ENCODE measurements at places on chromosomes 16 and 17. TPM values are rescaled to one million over a fixed set of nuclear protein-coding genes. Genes with fewer than 3 reads are reported as not detected.

GP1BA gene
- total RNA-seq = 0.55 TPM

NUBP1 gene
- 33.7 TPM for total RNA-seq

SMTNL2 gene
- 2.7 TPM for total RNA-seq

NPIPB13 gene
- 19.9 TPM for total RNA-seq

MILR1 gene
- total RNA-seq = 17.9 TPM

- H3K27me3 ChIP-seq = no peaks in the 10 kb centered on the region
- no peak for DNase-seq
- H3K36me3 ChIP-seq = no peaks in the 10 kb centered on the region
- no peak overlapping the region for H3K4me3 ChIP-seq
- no peak overlapping the region for H3K27ac ChIP-seq
- no peaks in the 10 kb centered on the region for H3K4me1 ChIP-seq
Measured at GRCh38 chr17:44581868-44582267, 24.6 kb downstream of the FZD2 start.

DNA sequence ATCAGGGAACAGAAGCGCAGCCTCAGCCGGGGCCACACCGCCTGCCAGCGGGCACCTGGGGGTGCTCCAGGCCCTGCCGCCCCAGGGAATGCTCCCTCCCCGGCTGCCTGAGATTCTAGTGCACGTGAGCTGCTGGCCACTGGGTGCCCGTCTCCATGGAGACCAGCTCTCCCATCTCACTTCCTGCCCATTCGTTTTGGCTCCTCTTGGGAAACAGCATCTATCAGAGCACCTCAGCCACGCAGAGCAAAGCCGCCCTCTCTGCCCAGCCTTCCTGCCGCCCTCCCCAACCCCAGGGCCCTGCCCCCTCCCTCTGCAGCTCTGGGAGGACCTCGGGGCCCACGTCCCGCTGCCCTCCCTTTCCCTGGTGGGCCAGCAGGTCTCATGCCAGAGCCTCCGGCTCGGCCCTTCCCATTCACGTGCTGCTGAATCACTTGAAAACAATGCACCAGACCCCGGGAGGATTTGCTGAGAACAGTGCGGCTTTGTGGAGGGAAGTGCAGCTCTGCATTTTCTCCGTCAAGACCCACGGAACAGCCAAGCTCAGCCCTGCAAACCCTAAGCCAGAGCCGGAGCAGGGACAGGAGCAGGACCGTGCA lies 19.4 kb downstream of the CEP295NL start:
- DNase-seq = peak; percentile 80
- H3K4me3 ChIP-seq = peak overlapping the region; percentile 19
- H3K36me3 ChIP-seq = no peaks in the 10 kb centered on the region
- H3K27me3 ChIP-seq = no peaks in the 10 kb centered on the region
- peaks cover 44% of the 10 kb centered on the region for H3K4me1 ChIP-seq
- H3K27ac ChIP-seq = peak overlapping the region; percentile 83

DNA sequence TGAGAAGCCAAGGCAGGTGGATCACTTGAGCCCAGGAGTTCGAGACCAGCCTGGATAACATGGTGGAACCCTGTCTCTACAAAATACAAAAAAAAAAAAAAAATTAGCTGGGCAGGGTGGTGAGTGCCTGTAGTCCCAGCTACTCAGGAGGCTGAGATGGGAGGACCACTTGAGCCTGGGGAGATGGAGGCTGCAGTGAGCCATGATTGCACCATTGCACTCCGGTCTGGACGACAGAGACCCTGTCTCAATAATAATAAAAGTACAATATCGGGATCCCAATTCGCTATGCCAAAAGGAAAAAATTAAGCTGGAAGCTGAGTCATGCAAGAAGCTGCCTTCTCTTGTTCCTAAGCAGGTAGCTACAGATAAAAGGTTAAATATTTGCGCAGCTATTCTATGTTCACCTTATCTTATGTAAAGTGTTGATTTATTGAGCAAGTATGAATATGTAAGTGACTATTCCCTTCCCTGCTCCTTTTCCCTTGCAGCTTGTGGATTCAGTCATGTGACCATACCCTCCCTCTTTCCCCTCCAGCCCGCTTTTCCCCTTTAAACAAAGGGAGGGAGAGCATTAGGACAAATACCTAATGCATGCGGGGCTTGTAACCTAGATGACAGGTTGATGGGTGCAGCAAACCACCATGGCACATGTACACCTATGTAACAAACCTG lies 112.0 kb downstream of the LITAF start:
- no peaks in the 10 kb centered on the region for H3K4me1 ChIP-seq
- H3K36me3 ChIP-seq = no peaks in the 10 kb centered on the region
- H3K27ac ChIP-seq = no peak overlapping the region
- no peak overlapping the region for H3K4me3 ChIP-seq

- no peak overlapping the region for H3K4me3 ChIP-seq
- peak; percentile 73 for DNase-seq
- no peaks in the 10 kb centered on the region for H3K27me3 ChIP-seq
- H3K4me1 ChIP-seq = peaks cover 8% of the 10 kb centered on the region
- H3K27ac ChIP-seq = no peak overlapping the region
Measured at GRCh38 chr17:74715144-74715543, 2.4 kb upstream of the CD300LF start.

DNA sequence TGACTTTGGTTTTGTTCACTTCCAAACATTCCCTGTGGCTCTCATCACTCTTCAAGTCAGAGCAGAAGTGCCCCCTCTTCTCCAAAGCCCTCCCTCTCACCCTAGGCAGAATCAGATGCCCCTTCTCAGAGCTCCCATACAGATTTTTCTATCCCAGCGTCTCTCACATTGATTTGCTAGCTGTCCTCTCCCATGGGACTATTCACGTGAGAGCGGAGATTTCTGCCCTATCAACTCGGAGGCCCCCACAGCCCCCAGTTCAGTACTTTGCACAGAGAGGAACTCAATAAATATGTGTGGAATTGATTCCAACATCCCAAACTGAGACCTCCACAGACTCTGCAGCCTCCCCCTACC lies 182.6 kb downstream of the C16orf78 start:
- no peak overlapping the region for H3K27ac ChIP-seq
- no peaks in the 10 kb centered on the region for H3K27me3 ChIP-seq
- H3K4me3 ChIP-seq = no peak overlapping the region
- no peak for DNase-seq
- no peaks in the 10 kb centered on the region for H3K36me3 ChIP-seq

GRCh38 chr16:72159801-72160200 lies 12.2 kb downstream of the PMFBP1 start:
- no peak overlapping the region for H3K27ac ChIP-seq
- no peaks in the 10 kb centered on the region for H3K27me3 ChIP-seq
- no peak overlapping the region for H3K4me3 ChIP-seq
- no peak for DNase-seq
- H3K4me1 ChIP-seq = no peaks in the 10 kb centered on the region

- H3K27ac ChIP-seq = peak overlapping the region; percentile 91
- no peaks in the 10 kb centered on the region for H3K36me3 ChIP-seq
- H3K4me3 ChIP-seq = peak overlapping the region; percentile 69
- H3K27me3 ChIP-seq = no peaks in the 10 kb centered on the region
Measured at GRCh38 chr17:64661726-64661975, 456 bp downstream of the SMURF2 start.

DNA sequence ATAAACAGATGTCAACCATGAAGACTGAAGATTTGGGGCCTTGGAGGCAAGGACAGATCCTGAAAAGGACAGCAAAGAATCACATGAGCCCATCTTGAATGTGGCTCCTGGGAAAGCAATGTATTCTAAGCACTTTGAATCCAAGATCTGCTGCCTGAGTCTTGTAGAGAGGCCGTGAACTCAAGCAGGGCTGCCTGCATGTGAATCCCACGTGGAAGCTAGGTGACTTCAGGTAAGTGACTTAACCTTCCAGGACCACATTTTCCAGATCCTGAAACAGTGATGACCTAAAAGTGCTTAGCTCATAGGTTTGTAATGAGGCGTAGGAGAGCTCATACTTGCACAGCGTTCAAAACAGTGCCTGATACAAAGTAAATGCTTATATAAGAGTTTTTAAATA lies 373.0 kb upstream of the SALL1 start:
- no peaks in the 10 kb centered on the region for H3K4me1 ChIP-seq
- H3K27ac ChIP-seq = no peak overlapping the region
- no peak overlapping the region for H3K4me3 ChIP-seq
- H3K27me3 ChIP-seq = no peaks in the 10 kb centered on the region
- DNase-seq = no peak
- no peaks in the 10 kb centered on the region for H3K36me3 ChIP-seq

DNA sequence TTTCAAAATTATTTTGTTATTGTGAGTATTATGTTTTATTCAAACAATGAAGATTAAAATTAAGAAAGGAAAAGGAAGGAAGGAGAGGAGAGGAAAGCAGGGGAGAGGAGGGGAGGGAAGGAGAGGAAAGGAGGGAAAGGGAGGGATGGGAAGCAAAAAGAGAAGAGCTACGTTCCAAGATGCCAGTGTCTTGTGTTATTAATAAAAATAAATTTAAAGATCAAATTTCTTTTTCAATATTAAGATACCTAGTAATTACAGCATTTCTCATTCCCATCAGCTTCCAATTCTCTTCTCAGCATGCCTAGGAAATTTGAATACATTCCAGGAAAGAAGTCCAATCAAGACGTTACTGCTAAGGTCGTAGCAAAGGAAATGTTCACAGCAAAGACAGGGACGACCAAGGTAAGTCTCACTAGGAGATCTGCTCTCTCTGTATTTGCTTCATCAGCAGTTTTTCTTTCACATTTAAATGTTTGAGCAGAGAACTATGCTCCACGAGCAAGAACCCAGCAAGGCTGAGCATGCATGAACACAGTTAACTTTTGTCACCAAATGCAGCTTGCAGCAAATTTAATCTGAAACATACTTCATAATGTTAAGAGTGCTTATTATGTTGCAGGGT lies 63.3 kb upstream of the HLF start:
- no peak for DNase-seq
- H3K27me3 ChIP-seq = no peaks in the 10 kb centered on the region
- no peak overlapping the region for H3K27ac ChIP-seq
- no peak overlapping the region for H3K4me3 ChIP-seq

- no peaks in the 10 kb centered on the region for H3K27me3 ChIP-seq
- no peak overlapping the region for H3K4me3 ChIP-seq
- H3K4me1 ChIP-seq = peaks cover 66% of the 10 kb centered on the region
- H3K36me3 ChIP-seq = no peaks in the 10 kb centered on the region
Measured at GRCh38 chr16:3863587-3863986, 16.9 kb downstream of the CREBBP start.

DNA sequence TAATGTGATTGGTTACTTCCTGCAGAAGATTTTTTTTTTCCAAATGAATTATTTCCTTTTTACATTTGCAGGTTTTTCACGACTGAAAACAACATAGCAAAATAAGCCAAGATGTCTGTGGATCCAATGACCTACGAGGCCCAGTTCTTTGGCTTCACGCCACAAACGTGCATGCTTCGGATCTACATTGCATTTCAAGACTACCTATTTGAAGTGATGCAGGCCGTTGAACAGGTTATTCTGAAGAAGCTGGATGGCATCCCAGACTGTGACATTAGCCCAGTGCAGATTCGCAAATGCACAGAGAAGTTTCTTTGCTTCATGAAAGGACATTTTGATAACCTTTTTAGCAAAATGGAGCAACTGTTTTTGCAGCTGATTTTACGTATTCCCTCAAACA lies 2.4 kb downstream of the MIS12 start:
- no peak overlapping the region for H3K27ac ChIP-seq
- no peaks in the 10 kb centered on the region for H3K27me3 ChIP-seq
- H3K36me3 ChIP-seq = peaks cover 37% of the 10 kb centered on the region
- H3K4me1 ChIP-seq = peaks cover 21% of the 10 kb centered on the region
- H3K4me3 ChIP-seq = no peak overlapping the region
- no peak for DNase-seq

Measured in upper lobe of right lung (tissue), 1 donor.